ENCODE measurements at places on chromosomes 4 and X.

- no peak for DNase-seq
Measured at GRCh38 chr4:146029939-146030710, 91.5 kb upstream of the ZNF827 start.

DNA sequence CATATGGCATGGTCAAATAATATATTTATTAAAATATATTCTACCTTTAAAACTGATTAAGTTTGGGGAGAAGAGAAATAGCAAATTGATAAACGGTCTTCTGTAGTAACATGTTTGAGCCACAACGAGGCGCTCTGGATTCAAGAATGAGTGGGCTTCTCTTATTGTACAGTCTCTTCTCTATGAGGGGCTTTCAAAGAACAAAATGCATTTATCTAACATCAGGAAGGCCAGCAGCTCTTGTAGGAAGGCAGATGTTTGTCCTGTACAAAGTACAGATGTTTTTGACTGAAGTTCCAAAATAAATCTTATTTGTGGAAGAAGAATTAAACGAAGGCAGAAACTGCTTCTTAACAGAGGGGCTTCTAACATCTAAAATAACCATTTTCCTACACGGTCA is 153.6 kb downstream of the RASL11B start:
- DNase-seq, result peak; percentile 66

DNA sequence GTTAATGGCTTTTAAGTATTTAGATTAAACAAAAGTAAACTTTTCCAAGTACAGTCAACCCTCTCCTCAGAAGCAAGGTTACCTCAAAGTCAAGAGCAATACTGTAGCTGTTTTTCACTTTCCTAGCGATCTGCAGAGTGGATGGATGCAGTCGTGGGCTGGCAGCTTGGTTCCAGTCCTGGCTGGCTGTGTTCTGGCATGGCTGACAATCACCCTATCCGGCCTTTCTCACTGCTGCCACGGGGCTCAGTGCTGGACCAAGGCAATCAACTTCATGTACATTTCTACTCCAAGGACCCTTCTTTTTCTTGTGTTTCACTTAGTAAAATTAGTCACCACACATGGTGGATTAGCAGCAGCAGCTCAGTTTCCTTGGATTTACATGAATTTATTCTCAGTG is 208.3 kb downstream of the GABRB1 start:
- no peak for DNase-seq

- DNase-seq, result no peak
Measured at GRCh38 chrX:155535866-155536265, 76.9 kb downstream of the TMLHE start.

DNA sequence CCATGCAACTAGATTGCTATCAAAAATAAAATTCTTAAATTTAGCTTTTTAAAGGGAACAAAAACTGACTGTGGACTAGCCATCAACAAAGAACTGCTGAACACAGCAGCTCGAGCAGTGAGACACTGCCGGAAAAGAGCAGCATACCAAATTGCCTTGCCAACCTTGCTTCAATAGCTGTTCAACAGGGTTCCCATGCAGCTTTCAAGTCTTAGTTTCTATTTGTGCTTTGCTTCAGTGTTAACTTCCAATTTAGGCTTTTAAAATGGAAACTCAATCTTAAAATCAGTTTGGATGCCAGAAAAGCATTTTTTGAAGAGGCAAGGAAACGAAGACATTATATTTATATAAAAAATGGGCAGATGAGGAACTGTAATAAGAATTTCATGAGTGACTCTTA is 463.4 kb upstream of the MAGEB18 start:
- no peak for DNase-seq

- no peak for DNase-seq
Measured at GRCh38 chr4:48100256-48100655, 33.8 kb downstream of the TXK start.

- DNase-seq, result no peak
Measured at GRCh38 chrX:24760363-24761000, 66.8 kb downstream of the POLA1 start.

- no peak for DNase-seq
Measured at GRCh38 chrX:20382518-20383297, 116.0 kb upstream of the RPS6KA3 start.

Data from testis (tissue), 5 donors.